ENCODE measurements at places on chromosomes 2 and 18.

DNA sequence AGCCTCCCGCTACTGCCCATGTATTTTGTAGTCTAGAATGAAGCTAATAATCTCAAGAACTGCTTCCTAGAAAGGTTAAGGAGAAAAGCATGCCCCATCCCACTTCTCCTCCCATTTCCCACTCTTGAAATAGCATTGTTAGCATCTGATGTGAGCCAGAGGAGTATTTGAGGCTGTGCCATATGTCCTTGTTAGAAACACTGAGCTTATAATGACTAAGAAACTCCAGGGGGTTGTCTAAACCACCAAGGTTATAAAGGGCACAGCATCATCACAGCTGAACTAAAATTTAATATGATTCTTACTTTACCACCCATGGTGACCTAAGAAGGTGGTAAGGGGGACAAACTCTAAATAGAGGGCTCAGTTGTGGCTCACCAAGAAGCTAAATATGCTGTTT, 16.6 kb downstream of the TSPYL6 start:
- DNase-seq: no peak

GRCh38 chr18:76136701-76137100, 358.3 kb downstream of the ZNF516 start:
- DNase-seq: no peak

- DNase-seq: no peak
Measured at GRCh38 chr2:118945881-118946280, 3.9 kb downstream of the MARCO start.

DNA sequence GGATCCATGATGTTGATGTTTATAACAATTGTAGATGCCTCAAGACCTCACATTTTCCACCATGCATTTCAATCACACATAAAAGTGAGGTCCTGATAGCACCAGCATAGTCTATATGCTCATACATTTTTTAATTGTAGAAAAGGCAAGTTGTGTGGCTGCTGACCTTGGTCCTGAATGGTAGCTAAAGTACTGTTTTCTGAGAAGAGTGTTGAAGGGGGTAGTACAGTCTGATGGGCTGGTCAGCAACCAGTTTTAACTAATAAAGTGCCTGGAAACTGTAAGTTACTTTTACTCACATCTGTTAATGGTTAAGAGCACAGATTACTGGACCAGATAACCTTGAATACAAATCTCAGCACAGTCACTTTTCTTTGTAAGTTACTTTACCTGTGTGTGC, 15.9 kb downstream of the ZNF638 start:
- no peak for DNase-seq

- no peak for DNase-seq
Measured at GRCh38 chr2:235505181-235505741, 11.4 kb downstream of the AGAP1 start.

GRCh38 chr2:20352581-20353216, 2.1 kb upstream of the PUM2 start:
- no peak for DNase-seq

GRCh38 chr18:13444430-13445240, 226.1 kb downstream of the LDLRAD4 start:
- DNase-seq: peak; percentile 6

- DNase-seq: no peak
Measured at GRCh38 chr2:222307143-222307756, 8.5 kb upstream of the PAX3 start.

GRCh38 chr18:23683671-23684070, 5.6 kb upstream of the LAMA3 start:
- no peak for DNase-seq

DNA sequence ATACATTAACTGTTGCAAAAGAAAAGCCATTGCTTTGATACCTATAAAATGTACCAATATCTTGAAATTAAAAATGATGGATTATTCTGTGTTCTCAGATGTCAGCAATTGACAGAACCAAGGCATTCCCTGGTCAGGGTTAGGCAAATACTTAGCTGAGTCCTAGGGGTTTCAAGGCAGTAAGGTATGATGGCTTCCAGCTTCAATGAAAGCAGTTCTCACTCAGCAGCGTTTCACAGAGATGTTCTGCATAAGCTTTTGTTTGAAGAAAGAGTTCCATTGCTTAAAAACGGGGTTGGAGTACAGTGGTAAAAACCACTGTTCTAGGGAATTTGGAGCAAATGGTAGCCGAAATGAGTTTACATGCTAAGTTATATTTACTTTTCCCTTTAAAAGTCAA, 17.0 kb upstream of the KANSL1L start:
- DNase-seq: no peak

- peak; percentile 18 for DNase-seq
Measured at GRCh38 chr2:96534701-96535181, 1.8 kb upstream of the ARID5A start.

DNA sequence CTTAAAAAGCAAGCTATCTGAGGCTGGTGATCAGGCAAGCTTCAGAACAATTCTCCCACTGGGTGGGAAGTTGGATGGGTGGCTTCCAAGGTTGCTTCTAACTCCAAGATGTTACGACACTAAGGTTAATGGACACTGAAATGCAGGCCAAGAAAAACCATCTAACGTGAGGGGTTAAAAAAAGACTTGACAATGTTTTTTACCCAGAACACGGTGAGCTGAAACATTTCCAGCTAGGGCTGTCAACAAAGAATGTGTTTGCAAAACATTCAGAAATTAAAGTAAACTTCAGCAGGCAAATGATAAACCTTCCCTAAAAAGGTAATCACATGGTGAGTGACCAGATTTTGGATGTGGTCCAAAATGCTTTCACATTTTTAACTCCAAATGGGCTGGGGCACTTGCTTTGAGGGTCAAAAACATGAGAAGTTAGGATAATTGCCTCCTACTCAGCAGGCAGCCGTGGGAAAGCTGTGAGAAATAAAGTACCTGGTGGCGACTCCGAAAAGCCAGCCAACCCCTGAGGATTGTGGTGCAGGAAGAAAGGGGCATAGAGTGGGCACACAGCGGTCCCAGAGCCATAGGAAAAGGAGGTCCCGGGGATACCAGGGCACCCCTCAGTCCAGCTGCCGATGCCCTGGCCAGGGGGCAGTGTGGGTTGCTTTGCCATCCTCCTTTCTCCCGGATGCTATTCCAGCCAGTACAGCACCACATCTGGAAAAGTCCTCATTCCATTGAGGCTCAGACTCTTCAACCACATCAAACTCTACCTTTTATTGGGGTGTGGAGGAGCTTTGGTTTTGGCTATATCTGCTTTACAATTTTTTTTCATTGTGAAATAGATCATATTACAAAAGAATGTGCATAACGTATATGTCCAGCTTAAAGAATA, 90.0 kb upstream of the ATL2 start:
- DNase-seq: no peak

DNA sequence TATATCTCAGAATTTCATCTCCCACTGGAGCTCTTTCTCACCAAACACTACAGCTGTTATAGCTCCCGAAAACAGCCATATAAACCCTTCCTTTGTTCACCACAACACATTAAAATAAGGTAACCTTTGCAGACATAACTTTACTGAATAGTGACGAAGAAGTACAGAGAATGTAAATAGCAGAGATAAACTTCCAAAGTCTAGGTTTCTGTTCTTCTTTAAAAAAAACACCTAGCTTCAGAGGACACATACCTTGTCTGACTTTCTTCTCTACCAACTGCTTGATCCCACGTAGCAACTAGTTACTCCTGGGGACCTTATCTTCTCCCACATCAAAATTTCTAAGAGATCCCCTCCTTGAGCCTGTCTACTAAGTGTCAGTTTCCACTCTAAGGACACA, 32.3 kb downstream of the ATL2 start:
- no peak for DNase-seq

DNA sequence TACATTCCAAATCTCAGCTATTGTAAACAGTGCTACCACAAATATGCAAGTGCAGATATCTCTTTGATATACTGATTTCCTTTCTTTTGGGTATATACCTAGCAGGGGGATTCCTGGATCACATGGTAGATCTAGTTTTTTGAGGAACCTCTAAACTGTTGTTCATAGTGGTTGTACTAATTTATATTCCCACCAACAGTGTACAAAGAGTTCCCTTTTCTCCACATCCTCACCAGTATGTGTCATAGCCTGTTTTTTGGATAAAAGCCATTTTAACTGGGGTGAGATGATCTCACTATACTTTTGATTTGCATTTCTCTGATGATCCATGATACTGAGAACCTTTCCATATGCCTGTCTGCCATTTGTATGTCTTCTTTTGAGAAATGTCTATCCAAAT, 6.3 kb upstream of the CCNT2 start:
- DNase-seq: no peak

DNA sequence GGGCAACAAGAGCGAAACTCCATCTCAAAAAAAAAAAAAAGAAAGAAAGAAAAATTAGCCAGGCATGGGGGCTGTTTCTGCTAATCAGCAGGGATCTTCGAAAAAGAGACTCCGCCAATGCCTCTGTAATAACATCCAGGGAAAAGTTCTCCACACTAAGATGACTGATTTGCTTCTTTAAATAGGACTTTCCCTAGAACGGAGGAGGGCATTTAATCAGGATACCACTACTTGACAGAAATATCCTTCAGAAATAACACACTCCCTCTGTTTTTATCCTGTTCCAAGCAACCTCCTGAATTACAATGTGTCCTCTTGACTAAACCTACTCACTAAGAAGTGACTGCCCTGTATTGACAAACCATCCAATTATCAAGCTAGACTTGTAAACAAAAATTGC, 21.7 kb downstream of the REV1 start:
- no peak for DNase-seq

GRCh38 chr2:64630752-64631151, 23.0 kb downstream of the SERTAD2 start:
- no peak for DNase-seq

DNA sequence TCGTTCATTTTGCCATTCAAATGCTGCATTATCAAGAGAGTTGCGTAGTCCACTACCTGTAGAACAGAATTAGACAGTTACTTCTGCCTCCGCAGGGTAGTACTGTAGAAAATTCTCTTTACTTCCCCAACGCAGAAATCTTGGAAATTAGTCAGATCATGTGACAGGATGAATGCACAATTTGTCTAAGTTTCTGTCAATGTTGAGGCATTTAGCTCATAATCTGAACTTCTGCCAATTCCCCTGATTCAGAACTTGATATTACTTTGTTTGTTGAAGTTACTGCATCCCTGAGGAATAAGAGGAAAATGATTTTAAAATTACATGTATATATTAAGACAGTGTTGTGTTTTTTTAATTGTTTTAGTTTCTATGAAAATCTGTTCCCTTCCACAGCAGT, 83.4 kb downstream of the TTC27 start:
- DNase-seq: no peak

GRCh38 chr2:23561088-23561487, 176.1 kb downstream of the KLHL29 start:
- DNase-seq: no peak

GRCh38 chr18:9898792-9899549, 13.2 kb downstream of the TXNDC2 start:
- DNase-seq: no peak

DNA sequence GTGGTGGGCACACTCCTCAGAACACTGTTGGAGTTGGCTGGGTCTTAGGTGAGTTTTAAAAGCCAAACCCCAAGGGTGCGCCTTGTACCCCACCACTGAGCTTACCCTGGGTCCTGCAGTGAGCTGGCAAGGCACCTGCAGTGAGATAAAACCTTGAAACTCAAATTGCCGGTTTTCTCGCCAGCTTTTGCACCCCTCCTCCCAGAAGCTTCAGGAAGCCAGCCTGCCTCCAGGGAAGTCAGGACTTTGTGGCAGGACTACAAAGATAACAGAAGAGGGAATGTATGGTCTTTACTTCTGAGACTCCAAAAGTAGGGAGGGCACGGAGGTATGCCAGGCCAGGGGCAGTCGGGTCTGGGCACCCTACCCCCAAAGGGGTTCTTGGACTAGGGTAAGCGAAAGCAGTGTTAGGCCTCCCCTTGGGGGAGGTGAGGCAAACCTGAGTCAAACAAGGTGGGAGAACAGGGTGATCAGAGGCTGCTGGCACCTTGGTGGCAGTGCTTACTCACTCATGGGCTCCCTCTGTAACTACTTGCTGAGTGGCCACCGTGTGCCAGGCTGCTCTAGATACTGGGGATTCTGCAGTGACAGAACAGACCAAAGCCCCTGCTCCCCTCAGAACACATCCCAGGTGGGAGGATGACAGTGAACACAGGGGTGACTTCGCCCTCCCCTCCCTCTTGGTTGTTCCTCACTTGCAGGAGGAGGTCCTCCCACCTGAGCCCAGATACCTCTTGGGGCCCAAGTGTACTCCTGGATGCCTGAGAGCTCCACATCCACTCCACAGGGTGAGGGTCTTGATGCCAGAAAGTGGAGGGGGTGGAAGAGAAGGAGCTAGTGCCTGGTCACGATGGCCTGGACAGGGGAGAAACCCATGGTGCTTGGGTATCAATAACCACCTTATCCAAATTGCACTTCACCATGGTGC, 69.3 kb upstream of the RGPD5 start:
- no peak for DNase-seq

- no peak for DNase-seq
Measured at GRCh38 chr2:78718024-78718423, 307.5 kb upstream of the REG3G start.

DNA sequence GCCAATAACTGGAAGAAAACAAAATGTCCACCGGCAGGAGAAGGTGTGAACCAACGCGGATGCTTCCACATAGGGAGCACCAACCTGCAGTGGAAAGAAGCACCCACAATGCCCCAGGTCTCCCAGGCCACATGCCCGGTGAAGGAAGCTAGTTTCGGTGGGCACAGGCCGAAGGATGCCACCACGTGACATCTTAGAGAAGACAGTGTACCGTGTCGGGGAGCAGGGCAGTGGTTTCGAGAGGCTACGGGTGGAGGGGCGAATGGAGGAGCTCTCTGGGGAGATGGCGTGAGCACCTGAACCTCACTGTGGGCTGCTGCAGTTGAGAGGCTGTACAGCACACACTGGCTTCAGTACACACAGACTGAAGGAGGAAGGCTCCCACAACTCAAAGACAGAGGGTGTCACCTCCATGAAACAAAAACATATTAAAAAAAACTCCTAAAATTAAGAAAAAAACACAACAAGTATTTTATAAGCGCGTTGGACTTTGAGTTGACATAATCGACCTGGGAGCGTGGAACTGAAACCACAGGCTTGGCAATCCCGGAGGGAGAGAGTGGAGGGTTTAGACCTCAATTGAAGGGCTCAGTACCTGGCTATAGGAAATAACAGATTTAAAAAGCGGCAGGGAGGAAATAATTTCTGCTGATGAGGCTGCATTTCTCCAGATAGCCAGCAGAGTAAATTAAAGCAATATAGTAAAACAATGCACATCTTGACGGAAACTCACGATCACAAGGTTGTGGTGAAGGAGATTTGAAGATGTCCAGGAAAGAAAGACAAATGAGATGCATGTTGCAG, 160.1 kb downstream of the RTP5 start:
- no peak for DNase-seq

- DNase-seq: no peak
Measured at GRCh38 chr2:1004398-1004797, 53.7 kb downstream of the SNTG2 start.

- DNase-seq: no peak
Measured at GRCh38 chr2:152175012-152175367, 573 bp downstream of the STAM2 start.

- no peak for DNase-seq
Measured at GRCh38 chr2:105989070-105989469, 205.0 kb downstream of the UXS1 start.

GRCh38 chr2:16666449-16666801, 791 bp upstream of the CYRIA start:
- peak; percentile 68 for DNase-seq

GRCh38 chr2:232437195-232437571, 18.8 kb upstream of the ALPI start:
- DNase-seq: no peak
